ENCODE measurements at places on chromosomes 4 and X. TPM values are rescaled to one million over a fixed set of nuclear protein-coding genes. Genes with fewer than 3 reads are reported as not detected.

DNA sequence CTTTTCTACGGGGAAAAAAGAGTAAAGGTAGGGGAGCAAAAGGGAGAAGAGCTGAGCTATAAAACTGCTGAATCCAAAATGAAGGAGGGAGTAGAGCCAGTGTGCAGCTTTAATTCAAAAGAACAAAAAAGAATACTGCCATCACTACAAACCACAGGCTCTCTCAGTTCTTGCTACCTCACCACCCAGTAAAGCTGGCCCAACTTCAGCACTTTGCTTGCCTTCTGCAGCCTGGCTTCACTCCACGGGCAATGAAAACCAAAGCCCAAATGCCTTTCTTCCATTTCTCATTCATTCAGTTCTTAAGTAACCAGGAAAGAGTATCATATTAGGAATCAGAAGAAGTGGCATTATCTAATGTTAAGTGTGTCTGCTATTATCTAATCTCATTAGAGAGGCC is 376.8 kb downstream of the BCOR start:
- no peak for DNase-seq

GRCh38 chr4:119739796-119740195 is 111.2 kb upstream of the PDE5A start:
- DNase-seq, result no peak

Gene ZRSR2
- 7.6 TPM for total RNA-seq

DNA sequence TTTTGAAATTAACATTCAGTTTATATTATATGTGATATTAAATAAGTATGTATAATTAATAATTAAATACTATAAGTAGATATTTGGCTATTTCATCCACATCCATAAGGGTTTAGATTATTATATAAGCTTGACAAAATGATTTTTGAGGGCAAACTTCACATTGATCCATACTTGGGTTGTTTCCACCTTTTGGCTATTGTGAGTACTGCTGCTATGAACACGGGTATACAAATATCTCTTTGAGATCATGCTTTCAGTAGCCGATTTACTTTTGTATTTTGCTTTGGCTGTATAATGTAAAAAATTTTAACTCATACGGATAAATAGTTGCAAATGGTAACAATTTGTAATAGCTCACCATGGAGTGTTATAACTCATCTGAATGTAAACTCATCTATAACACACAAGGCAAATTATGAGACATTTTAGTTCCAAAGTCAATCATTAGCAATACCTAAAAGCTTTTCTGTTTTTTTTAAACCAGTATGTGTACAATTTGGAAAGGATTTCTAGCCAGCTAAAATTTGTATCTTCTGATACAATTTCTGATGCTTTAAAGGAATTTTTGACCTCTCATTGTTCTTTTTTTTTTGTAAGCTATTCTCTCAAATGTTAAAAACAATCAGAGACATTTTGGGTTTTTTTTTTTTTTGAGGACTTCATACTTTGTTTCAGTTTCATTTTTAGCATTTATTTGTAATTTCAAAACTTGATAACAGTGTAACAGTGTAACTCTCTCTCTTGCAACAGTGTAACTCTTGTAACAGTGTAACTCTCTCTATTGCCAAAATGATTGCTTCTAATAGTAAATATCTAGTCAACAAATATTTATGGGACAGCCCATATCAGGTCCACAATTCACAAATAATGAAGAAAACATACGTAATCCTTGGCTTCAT is 51.8 kb upstream of the ARX start:
- no peak for DNase-seq

Gene AMBN
- total RNA-seq, result not detected

GRCh38 chrX:50198348-50198747 is 2.5 kb downstream of the AKAP4 start:
- no peak for DNase-seq
